ENCODE measurements at places on chromosomes 7 and 10.
A peak's percentile ranks its signal among the peaks of the same experiment; 100 is the strongest.

DNA sequence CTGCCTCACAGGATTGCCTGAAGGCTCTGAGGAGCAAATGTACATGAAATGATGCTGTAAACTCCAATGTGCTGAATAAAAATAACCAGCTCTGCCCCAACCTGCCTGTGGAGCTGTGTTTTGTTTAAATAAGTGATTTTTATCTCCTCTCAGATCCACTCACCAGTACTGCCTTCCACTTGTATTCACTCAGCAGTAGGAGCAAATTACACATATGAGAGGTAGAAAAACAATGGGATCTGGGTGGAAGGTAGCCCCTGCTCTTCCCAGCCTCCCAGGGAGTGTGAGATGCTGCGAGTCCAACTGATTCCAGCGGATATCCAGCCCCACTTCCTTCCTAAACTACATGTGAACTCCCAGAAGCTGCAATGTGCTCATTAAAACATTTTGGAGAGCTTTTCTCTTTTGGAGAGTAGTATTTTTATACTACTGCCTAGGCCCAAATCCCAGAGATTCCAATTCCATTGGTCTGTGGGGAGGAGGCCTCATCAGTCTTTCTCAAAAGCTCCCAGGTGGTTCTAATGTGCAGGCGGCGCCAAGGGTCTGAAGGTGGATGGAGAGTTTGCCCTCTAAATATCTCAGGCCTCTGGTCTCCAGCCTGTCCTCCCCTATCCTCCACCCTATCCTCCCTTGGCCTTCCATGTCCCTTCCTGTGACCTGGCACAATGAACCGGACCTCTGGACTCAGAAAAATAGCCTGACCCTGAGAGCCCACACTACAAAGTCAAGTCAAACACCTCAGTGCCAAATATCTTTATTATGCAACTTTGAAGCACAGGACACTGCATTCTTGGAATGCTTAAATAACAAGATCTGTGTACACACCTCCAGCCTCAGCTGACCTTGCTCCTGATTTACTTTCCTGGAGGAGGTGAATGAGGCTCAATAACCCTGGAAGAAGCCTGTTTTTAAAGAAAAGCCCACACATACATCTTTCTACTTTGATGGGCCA lies 46.2 kb downstream of the CPVL start:
- DNase-seq: no peak

DNA sequence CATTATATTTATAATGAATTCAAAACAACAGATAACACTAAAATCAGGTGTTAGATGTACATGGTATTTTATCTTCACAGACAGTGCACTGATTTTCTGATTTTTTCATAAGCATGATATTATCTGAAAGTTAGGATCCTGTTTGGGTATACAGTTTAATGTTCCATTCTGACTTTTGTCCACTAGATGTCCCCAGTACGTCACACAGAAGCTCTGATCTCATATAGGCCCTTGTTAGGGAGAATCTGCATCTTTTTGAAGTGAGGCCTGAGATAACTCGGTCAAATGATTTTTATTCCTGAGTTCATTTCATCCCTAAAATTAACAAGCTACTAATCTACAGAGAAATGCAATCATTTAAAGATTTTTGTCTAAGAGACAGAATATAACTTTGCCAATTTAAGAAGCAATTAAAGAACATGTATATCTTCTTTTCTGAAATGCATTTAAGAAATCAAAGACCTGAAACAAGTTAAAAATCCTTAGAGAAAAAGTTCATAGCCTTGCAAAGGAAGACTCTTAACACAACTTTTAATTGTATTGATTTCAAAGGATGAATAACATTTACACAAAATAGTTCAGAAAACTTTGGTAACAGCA lies 72.0 kb upstream of the TES start:
- peak; percentile 36 for DNase-seq

- no peak for DNase-seq
These were observed 15.5 kb upstream of the RALA start for GRCh38 chr7:39607865-39608264.

- DNase-seq: no peak
These were observed 84.0 kb downstream of the ARL4A start for GRCh38 chr7:12771378-12771877.

DNA sequence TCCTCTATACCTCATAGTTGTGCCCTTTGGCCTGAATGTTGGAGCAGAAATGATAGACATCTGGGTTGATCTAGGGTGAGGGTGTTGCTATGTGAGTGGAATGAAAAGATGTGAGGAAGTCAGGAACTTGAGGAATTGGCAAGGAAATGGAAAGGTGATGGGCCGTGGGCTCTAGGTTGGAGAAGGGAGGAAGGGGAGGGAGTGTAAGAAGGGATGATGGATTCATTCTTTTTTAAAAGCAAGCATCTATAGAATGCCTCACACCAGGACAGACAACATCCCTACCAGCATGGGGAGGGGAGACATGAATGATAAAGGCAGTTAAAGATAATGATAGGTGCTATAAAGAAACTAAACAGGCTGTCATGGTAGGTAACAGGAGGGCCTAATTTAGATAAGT lies 168.1 kb downstream of the WNT2 start:
- DNase-seq: no peak

- peak; percentile 88 for DNase-seq
These were observed 15.2 kb upstream of the PPP2R2D start for GRCh38 chr10:131885391-131886165.

GRCh38 chr7:127776776-127777386 lies 124.9 kb downstream of the SND1 start:
- DNase-seq: no peak

GRCh38 chr10:110141185-110141584 lies 66.2 kb upstream of the MXI1 start:
- DNase-seq: no peak
